ENCODE measurements at places on chromosomes 1 and 21.

GRCh38 chr1:153572569-153573015, 6.9 kb upstream of the S100A2 start:
- DNase-seq: peak; percentile 74

DNA sequence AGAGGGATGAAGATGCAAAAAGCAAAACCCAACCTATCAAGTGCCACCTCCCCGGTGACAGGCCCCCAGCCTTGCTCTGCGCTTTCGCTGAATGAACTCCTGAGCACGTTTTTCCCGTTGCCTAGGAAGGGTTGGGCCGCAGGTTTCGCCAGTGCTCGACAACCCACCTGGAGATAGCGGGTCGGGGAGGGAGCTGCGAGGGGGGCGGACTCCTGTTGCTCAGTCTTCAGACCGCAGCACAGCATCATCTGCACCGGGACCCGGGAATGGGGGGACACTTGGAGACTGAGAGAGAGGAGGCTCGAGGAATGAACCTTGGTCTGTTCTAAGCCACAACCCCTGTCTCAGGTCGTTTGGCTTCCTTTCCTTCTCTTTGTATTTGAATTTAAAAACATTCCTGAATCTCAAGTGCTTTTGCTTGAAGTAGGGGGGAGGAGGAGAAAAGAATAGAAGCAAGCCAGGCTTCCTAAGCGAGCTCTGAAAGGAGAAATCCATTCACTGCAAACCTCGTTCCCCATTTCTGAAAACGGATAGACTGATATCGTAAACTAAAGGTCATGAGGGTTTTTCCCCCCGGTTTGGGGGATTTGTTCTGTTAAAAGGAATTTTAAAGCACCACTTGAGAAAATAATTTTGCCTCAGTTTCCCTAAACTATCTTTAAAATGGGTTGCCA, 1.2 kb downstream of the AK5 start:
- DNase-seq: peak; percentile 18

DNA sequence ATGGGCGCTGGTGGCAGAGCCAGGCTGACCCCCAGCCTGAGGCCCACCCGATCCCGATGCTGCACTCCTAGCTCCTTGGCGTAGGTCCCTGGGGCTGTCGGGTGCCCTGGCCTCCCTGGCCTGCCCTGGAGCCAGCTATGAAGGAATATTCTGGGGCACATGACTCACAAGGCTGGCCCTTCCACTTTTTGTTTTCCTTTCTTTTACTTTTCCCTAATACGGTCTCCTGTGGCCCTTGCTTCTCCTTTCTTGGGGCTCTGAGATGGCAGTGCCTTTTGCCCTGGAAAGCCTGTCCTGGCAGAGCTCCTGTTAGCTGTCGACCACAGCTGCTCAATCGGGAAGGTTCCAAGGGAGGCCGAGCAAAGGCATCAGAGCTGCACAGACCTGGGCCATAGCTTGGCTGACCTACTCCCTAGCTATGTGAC, 22.1 kb downstream of the ARHGEF10L start:
- DNase-seq: no peak

DNA sequence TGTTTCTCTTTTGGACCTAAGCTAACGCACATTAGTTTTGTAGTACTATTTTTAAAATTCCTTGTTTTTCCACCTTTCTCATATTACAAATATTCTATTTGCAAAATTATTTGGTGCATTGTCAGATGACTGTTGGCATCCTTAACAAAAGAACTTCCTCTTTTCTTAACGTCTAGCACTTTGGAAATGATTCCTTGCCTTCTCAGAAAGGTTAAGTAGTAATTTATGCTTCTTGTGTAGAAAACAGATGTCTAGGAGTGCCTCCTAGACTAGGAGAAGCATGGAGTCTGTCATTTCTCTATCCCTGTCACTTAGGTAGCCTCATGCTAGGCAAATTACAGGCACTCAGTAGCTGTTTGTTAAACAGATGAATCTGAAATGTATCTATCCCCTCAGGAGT, 64.4 kb downstream of the HSPA13 start:
- peak; percentile 27 for DNase-seq

- no peak for DNase-seq
These were observed 29.6 kb downstream of the GNG12 start for GRCh38 chr1:67803380-67804279.

DNA sequence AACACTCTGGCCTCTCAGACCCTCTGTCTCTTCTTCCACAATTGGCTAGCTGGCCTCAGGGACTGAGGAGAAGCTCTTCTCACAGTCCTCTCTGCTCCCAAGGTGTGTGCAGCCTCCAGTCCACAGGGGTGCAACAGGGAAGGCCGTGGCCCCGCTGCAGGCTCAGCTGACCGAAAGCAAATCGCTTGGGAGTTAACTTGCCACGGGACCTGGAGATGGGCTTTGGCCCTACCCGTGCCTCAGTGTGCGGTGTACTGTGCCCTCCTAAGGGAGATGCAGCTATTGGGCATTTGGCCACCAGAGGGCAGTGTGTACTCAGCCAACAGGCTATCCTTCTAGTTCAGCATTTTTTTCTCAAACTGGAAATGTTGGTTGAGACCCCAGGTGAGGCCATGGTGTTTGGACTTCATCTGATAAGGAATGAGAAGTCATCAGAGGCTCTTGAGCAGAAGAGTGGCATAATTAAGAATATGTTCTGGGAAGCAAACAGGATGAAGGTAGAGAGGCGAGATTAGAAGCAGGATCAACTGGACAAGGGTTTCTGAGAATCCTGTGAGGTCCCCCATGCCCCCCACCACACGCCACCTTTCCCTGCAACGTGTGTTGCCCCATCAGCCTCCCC, 42.5 kb upstream of the TMEM125 start:
- peak; percentile 75 for DNase-seq

DNA sequence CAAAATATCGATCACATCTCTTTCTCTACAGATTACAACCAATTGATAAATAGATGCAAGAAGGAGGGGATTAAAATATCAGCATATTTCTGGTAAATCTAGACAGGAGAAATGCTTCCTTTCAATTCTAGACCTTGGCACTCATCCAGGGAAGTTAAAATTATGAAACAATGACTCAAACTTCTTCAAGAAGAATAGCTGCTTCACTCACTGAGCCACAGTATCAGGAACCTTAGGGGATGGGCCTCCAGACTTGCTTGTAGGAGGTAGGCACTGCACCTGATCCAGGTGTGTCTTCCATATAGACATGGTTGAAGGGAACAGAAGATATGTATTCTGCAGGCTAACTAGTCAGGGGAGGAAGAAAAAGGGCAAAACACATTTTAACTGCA, 9.8 kb downstream of the SLAMF7 start:
- peak; percentile 25 for DNase-seq

DNA sequence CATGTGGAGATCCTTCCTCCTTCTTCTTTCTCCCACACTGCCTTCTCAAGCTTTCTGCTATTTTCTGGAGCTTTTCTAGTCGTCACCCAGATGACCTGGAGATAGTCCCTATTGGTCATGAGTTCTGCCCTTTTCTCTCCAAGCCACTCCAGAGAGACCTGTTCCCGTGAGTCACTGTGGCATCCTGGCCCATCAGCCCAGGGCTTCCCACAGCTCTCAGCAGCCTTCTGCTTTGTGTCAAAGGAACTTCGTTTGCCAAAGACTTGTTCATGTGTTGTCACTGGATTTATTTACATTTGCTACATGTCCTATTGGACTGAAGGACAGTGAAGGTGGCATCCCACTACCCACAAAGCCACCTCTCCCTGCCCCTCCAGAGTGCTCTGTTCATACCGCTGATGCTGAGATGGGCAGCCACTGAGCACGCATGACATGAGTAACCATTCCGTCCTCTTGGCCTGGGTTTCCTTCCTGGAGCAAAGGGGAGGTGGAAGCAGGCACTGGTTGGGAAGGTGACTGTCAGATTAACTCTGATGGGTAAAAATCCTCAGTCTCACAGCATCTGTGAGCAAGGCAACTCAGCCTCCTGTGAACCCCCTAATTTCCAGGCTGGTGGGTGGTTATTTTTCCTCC, 119.2 kb downstream of the EDEM3 start:
- DNase-seq: no peak

GRCh38 chr1:241787691-241788090, 60.3 kb upstream of the EXO1 start:
- DNase-seq: no peak

- peak; percentile 90 for DNase-seq
These were observed 1.1 kb downstream of the TNFRSF4 start for GRCh38 chr1:1212780-1213344.

- no peak for DNase-seq
These were observed 89.4 kb downstream of the GRIK3 start for GRCh38 chr1:36944883-36945282.

DNA sequence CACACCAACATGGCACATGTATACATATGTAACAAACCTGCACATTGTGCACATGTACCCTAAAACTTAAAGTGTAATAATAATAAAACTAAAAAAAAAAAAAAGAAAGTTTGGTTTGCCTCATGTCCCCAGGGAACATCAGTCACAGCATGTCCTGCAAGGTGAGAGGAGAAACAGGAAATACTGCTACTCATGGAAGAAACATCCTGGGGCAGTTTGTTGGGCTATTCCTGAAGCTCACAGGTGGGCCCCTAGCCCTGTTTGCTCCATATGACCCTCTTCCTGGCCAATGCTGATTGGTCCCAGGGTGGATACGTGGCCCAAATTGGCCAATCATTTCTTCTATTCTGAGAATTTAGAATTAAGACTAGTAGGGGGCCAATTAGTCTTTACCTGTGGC, 103.4 kb upstream of the ADAR start:
- no peak for DNase-seq

DNA sequence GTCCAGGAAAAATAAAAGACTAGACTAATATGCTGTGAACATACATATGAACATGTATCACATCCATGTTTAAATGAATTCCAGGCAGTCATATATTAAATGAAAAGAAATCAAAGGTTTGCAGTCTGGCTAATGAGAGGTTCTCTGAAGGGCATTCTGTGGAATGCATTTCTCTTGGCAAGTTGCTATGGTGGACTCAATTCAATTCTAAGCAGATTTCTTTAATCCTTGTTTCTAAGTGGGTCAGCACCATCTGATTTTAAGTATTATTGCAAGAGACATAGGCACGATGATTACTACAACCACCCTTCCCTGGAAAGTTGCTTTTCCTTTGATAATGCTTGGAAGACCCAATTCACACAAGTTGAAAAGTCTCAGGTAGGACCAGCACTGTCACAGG, 23.9 kb upstream of the ABCA4 start:
- no peak for DNase-seq

- DNase-seq: peak; percentile 53
These were observed 14.9 kb downstream of the CDA start for GRCh38 chr1:20603504-20604464.

- DNase-seq: no peak
These were observed 21.0 kb upstream of the TMEM39B start for GRCh38 chr1:32051706-32052105.

DNA sequence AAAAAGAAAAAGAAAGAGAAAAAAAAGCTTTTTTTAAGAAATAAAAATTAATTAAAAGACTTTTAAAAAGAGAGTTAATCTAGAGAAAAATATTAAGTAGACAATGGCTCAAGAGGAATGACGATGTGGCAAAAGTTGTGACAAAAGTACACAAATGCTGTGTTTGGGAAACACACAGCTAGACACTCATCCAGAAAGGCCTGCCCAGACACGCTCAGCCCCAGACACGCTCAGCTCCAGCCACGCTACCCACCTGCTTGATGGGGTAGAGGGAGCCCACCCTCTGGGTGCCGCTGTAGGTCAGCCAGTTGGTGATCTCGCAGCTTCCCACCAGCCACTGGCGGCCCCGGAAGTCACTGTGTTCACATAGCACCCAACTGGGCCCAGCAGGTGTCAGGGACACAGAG, 10.2 kb downstream of the CD52 start:
- no peak for DNase-seq

DNA sequence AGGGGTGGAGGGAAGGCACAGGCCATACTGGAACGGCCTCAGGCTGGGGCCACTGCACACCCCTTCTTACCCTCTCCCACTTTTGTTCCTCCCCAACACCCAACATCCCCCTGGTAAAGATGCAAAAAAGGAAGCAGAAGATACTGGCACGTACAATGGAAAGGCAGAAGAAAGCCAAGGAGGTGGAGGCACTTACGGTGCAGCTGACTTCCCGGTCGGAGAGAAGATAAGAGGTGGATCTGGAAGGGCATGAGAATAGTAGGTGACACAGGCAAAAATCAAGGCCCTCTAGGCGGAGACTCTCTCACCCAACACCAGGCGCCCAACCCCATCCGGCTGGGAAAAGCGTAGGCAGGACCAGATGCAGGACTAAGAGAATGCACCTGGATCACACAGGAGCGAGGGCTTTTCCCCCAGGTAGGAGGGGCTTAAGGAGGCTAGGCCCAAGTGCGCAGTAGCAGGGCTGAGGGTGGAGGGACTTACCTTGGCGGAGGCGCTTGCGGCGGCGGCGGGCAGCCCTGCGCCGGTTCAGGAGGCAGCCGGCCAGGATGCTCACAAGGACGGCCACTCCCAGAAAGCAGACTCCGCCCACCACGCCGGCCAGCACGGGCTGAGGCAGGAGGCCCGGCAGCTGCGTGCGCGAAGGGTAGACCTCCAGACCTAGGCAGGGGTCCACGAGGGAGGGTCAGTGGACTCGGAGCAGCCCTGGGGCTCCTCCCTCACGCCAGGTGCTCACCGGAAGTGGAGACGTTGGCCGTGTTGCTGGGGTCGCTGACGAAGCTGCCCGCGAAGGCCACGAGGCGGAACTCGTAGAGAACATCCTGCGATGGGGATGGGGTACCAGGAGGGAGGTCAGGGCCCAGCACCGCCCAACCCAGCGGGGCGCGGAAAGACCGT, 4.1 kb upstream of the TAGLN2 start:
- DNase-seq: no peak

GRCh38 chr1:183589384-183589783, 875 bp downstream of the NCF2 start:
- DNase-seq: no peak

GRCh38 chr1:234089396-234089795, 184.9 kb downstream of the SLC35F3 start:
- no peak for DNase-seq

- DNase-seq: peak; percentile 44
These were observed at the start of gene TEKT2 for GRCh38 chr1:36083635-36084496. Gene TEKT2, plus strand, starts transcription at chr1:36084094. Its CDS starts 828 bp downstream, at chr1:36084922.

DNA sequence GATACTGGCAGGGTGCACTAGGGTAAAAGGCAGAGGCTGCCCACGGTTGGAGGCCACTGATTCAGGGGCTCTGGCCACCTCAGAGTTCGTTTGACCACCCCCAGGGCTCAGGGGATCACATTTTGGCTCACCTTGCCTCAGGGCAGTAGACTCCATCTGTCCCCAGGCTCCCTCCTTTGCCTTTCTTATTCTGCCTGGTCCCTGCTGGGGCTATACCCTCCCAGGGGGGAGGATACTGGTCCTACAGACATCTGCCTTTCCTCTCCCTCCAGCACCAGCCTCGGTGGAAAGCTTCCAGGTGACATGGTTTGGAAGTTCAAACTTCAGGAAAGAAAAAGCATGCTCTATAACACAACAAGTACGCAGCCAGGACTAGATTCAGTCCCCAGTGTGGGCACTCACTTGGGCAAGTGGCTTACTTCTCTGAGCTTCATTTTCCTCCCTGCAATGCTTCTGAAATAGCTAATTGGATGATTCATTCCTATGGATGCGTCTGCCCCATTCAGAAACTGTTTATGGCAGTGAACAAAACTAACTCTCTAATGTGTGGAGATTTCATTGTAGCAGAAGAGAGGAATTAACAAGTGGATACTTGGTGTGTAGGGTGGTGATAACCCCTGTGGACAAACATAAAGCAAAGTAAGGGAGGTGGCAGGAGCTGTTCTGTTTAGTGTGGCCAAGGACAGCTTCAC, 154.8 kb downstream of the TRABD2B start:
- DNase-seq: no peak
